ENCODE measurements at places on chromosomes 5 and 9.

DNA sequence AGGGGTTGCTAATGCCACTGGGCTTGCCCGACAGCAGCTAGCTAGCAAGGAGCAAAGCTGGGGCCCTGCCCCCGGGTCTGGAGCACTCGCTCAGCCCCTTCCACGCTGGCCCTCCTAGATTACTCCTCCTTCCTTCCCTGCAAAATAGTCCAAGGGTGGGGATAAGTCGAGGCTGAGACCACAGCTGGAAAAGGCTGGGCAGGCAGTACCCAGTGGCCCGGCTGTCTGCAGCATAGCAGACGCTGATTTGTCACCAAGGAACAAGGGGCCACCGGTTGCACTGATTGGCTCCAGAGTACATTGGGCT, 73.9 kb downstream of the ADAMTS2 start:
- DNase-seq, result no peak

- no peak for DNase-seq
These were observed 126.0 kb downstream of the STK32A start for GRCh38 chr5:147360816-147361215.

- DNase-seq, result no peak
These were observed 159.1 kb downstream of the ROR2 start for GRCh38 chr9:91790917-91791316.

- DNase-seq, result no peak
These were observed 100.7 kb downstream of the PAM start for GRCh38 chr5:102855681-102856388.

GRCh38 chr9:994005-994404, 17.6 kb downstream of the DMRT3 start:
- DNase-seq, result no peak

DNA sequence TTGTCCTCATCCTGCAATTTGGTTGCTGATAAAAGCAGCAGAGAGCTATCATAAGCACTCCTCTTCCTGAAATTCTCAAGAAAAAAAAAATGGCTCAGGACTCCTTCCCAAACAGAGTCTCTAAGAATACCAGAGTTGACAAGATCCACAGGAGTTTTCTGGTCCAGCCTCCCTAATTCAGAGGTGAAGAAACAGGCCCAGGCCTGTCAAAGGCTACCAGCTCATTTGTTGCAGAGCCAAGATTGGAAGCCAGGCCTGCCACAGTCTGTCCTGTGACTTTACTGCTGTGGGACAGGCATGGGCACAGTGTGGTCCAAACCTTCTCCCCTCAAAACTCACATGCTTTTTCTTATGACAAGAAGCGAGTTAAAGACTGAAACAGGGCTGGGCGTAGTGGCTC, 41.5 kb downstream of the NIPSNAP3B start:
- DNase-seq, result no peak

GRCh38 chr9:86175743-86176456, 76.5 kb upstream of the GOLM1 start:
- DNase-seq, result no peak

- DNase-seq, result no peak
These were observed 217.0 kb downstream of the GAS1 start for GRCh38 chr9:86730163-86730928.

- DNase-seq, result no peak
These were observed 290.1 kb downstream of the HINT1 start for GRCh38 chr5:130874861-130875417.

GRCh38 chr5:140399979-140400729, 1.5 kb upstream of the ANKHD1 start:
- DNase-seq, result no peak

DNA sequence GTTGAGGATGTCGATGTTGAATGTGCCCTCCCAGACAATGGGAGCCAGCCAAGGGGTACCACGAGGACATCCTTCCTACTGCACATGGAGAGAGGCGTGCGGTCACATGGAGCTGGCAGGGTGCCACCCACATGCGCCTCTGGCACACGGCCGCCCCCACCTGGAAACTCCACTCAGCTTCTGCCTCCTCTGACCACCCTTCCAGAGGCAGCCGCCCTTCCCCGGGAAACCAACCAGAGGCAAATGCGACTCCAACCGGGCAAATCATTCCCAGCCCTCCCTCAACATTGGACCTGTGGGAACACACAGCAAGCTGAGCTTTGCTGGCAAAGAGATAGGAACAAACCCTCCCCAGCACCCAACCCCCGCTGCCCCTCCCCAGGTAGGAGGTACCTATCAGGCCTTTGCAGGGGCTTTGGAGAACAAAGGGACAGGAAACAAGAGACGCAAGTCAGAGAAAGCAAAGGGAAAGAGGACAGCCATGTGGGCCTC, 17.5 kb downstream of the ABO start:
- DNase-seq, result no peak

DNA sequence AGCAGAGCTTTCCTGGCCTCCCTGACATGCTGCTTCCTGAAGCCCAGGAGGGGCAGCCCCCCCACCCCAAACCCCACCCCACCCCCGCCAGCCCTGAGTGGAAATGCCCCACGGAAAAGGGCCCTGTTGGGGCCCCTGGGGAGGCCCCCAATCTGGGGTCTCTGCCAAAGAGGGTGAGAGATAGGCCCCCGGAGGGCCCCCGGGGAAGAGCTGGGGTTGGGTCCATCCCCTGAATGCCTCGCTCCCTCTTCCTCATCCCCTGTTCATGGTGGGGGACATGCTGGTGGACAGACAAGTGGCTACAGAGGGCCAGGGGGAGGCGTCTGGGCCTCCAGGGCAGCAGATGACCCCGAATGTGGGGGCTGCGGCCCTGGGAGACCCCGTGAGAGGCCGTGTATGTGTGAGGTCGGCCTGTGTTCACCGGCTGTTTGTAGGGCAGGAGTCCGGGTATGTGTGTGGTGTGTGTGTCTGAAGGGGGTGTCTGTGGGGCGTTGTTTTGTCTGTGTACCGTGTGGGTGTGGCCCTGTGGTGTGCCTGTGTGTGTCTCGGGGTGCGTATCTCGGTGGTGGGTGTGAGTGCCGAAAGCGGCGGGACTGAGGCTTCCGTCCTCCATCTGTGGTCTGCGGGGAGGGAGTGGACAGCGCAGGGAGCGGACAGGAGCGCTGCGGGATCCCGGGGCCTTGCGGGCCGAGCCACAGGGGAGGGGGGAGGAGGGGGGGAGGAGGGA, 11.3 kb downstream of the C9orf50 start:
- no peak for DNase-seq

DNA sequence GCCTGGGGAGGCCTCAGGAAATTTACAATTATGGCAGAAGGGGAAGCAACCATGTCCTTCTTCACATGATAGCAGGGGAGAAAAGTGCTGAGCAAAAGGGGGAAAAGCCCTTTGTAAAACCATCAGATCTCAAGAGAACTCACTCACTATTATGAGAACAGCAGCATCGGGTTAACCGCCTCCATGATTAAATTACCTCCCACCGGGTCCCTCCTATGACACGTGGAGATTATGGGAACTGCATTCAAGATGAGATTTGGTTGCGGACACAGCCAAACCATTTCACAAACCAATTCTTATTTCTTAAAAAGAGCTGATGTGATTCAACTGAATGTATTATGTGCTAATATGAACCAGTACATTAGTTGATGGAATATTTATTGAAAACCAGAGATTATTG, 63.9 kb downstream of the PARP8 start:
- no peak for DNase-seq
